ENCODE measurements at places on chromosomes 6 and 20.

DNA sequence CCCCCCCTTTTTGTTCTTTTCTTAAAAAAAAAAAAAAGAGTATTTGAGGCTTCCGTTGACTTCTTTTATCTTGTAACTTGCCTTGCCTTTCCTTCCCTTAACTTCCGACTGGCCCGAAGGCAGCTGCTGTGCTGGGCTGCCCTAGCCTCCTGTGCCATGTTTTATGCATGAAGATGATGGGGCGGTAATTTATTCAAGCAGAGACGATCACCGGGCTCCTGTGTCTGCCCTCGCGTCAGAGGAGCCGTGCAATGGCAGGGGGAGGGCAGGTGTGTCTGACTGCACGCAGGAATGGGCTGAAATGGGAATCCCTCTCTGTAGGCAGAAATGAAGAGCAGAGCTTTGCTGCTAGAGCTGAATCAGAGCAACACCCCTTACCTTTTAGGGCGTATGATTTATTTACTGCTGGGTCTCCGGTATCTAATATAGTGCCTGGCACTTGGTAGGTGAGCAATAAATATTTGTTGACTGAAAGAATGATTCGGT lies 106.3 kb upstream of the RIPOR2 start:
- peak; percentile 68 for DNase-seq

GRCh38 chr20:44750081-44750805 lies 4.6 kb downstream of the KCNK15 start:
- DNase-seq, result no peak

- DNase-seq, result no peak
Observed at GRCh38 chr6:134683783-134684422, 266.0 kb downstream of the ALDH8A1 start.

DNA sequence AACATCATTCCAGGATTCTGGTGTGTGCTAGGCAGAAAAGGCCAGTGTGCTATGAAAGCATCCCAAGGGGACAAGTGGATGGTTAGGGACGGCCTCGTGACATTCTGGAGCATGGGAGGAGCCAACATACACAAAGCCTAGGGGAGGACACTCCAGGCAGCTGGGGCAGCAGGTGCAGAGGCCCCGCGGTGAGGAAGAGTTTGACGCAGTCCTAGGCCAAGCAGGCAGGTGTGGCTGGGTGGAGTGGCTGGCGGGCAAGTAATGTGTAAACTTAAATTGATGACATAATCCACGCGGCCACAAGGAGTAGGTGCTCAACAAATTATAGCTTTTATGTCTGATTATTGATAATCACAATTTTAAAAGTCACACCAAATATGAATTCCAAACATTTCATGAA lies 93.6 kb downstream of the TMEM242 start:
- DNase-seq, result no peak

DNA sequence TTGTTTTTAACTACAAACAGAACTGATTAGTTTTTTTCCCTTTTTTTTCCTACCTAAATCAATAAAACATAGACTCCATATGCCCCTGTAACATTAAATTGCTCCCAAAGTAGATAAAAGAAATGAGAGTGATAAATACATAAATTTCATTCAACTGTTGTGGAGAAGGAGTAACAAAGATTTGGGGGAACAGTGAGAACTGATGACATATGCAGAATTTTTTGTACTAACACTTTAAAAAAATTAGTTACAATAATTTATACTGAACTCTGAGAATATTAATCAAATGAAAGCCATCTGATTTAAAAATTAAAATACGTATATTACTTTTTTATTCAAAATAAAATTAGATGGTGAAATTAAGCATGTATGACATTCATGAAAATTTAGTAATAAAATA lies 195.7 kb downstream of the COL19A1 start:
- DNase-seq, result no peak

Measured in CD4-positive, alpha-beta T cell treated with Interleukin-10 for 1 hour (primary cell).